ENCODE measurements at places on chromosomes 5 and 9.

- DNase-seq, result no peak
These were observed 74.2 kb upstream of the FBXL7 start for GRCh38 chr5:15425766-15426165.

DNA sequence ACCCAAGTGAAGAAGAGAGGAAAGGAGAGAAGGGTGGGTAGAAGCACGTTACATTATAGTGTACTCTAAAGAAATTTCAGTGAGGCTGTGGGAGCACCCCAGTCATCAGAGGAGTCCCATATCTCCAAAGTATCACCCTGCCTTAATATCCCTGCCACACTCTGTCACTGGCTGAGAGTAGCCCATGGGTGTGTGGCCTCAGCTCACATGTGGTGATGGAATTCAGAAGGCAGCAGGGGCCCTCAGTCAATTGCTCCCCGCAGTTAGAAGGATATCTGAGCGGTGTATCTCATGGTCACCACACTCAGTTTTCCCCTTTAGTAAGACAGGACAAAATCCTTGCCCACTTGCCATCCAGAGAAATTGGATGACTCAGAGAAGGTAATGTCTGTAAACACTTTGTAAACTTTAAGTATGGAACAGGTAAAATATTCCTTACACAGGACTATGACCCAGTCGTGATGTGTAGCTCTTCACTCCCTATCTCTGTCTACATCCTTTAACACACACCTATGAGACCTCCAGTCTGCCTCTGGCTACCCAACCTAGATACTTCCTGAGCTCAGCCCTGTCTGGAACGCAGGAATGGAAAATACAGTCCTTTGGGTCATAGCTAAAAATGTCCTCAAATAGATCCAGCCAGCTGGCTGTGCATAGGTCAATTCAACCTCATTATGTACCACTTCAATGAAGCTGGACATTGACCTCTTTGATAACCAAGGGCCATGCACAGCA is 24.3 kb upstream of the PLIN2 start:
- DNase-seq, result no peak

DNA sequence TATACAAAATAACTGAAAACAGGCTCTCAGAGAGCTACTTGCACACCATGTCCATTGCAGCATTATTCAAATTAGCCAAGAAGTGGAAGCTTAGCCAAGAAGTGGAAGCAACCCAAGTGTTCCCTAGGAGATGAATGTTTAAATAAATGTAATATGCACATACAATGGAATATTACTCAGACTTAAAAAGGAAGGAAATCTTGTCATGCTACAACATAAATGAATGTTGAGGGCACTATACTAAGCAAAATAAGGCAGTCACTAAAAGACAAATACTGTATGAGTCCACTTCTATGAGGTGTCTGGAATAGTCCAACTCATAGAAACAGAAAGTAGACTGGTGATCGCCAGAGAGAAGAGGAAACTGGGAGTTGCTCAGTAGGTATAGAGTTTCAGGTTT is 438.1 kb downstream of the MAT2B start:
- no peak for DNase-seq

GRCh38 chr9:137218754-137219271 is 3.2 kb downstream of the RNF208 start:
- DNase-seq, result no peak

DNA sequence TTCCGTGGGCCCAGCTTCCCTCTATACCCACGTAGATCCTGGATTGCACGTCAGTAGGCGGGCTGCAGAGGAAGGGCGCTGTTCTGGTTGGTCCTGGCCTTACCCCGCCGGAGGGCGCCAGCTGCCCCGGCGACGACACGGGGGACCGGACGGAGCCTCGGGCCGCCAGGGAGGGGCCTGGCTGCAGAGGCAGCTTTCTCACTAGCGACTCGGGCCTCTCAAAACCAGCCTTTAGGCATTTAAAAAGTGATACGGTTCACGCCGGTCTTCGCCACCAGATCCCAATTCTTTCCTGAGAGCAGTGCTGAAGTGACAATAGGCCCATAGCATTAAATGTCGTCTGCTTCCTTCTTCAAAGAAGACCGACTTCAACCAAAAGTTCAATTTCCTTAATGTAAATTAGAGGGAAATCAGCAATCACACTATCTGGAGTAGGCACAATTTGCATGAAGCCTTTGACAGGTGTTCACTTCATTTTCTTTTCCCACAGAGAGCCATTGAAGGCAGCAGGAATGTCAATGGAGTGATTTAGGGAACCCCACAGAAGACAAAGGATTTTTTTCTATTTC is 17.6 kb upstream of the UBE2D2 start:
- no peak for DNase-seq

GRCh38 chr9:5838884-5839571 is 6.1 kb upstream of the ERMP1 start:
- no peak for DNase-seq

GRCh38 chr5:129049126-129049799 is 45.3 kb upstream of the ISOC1 start:
- DNase-seq, result no peak

DNA sequence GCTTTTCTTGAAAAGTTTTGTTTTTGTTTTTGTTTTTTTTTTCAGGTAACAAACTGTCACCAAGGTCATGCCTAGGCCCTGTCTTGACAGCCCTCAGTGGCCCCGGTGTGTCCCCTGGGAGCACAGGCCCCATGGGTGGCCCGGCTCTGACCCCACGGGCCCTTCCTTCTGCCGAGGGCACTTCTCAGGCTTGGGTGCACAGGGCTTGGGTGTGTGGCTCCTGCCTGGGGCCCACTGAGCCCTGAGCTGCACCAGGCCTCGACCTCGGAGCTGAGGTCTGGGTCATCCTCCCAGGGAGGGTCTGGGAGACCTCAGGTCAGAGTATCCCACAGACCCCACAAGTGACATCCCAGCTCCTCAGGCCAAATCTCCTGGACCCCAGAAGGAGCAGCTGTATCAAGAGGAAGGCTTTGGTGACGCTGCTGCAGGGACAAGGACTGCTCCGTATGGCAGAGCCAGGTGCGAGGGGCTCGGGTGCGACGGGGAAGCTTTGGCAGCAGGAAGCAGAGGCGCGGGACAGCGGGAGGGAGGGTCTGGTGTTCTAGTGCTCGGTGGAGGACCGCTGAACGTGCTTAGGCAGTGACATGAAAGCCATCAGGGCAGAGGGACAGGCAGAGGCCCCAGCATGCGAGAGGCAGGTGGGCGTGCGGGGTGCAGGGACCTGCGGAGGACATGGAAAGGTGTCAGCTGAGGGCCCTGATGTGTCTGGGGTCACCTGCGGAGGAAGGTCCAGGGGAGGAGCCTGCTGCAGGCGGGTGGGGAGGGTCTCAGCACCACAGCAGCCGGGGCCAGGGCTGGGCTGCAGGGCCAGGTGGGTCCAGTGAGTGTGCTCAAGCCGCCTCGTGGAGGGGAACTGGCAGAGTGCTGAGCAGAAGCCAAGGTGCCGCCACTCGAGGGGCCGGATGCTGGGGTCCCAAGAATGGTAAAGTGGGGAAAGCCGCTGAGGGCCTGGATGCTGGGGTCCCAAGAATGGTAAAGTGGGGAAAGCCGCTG is 18.4 kb upstream of the SLC9A3 start:
- no peak for DNase-seq

- no peak for DNase-seq
These were observed 6.8 kb upstream of the TOR2A start for GRCh38 chr9:127741831-127742434.

- no peak for DNase-seq
These were observed 462.8 kb downstream of the ISL1 start for GRCh38 chr5:51846015-51846414.

DNA sequence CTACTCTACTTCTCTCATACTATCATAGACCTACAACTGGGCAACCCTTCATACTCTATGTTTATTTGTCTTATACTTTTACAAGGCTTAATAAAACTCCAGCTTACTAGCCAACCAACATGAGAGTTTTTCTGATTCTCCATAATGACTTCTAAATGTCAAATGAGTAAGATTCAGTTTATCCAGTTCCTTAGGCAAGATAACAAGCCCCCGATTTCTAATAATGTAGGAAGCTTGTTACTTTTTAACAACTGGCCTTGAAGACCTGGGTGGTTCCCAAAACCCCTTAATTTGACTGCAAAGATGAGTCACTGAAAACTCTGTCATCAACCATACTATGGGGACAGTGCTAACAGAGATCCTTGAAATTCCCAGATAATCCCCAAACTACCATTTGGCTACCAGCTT is 294.6 kb upstream of the ACTBL2 start:
- DNase-seq, result no peak

DNA sequence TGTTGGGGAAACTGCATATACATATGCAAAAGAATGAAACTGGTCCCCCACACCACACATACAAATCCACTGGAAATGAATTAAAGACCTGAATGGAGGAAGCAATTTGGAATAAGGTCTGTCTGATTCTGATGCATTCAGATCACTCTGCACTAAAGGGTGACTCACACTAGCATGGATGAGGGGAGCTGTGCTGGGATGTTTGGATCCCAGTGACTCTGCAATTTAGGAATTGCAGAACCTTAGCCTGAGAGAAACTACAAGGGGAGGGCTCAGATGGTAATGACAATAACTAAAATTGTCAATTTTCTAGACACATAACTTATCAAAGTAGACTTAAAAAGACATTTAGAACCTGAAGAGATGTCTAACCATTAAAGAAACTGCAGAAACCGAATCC is 312.0 kb downstream of the CDK5RAP2 start:
- no peak for DNase-seq

All from AG04450 (cell line).